ENCODE measurements at places on chromosomes 12 and 14.

GRCh38 chr12:91094957-91095356, 16.3 kb downstream of the LUM start:
- DNase-seq: no peak

DNA sequence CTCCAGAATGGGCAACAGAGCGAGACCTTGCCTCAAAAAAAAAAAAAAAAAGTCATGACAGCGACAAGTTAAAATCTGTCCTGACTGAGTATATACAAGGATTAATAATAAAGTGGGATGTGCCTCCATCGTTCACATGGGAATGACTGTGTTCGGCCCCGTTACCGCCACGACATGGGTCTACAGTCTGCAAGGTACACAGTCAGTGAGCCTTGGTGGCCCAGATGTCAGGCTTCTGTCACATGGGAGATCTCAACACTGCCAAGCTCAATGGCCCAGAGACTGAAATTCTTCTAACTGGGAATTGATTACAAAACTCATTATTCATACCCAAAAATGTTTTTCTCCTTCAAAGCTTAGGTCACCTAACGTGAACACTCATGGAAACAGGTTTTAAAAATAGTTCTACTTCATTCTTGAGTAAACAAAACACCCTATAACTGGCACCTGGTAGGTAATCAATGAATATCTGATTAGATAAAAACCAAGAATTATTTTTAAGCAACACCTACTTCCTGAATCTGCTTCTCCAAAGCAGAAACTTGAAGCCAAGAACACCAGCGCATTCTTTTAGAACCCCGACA, 66.0 kb downstream of the NT5DC3 start:
- no peak for DNase-seq

DNA sequence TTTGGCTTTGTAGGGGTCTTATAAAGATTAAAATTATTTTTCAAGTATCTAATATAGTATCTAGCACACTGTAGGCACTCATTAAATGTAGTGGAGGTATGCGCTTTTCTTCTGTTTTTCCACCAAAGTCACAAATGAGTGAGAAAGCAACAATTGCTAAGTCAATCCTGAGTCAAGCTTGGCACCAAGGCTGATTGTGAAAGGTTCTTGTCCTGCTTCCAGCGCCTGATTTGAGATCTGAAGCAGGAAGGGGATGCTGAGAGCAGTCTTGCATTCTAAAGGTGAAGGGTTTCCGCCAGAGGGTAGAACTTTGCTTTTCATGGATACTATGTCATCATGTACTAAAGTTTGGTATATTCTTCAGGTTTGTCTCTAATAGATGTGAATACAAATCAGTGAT, 64.9 kb upstream of the DAAM1 start:
- DNase-seq: no peak

DNA sequence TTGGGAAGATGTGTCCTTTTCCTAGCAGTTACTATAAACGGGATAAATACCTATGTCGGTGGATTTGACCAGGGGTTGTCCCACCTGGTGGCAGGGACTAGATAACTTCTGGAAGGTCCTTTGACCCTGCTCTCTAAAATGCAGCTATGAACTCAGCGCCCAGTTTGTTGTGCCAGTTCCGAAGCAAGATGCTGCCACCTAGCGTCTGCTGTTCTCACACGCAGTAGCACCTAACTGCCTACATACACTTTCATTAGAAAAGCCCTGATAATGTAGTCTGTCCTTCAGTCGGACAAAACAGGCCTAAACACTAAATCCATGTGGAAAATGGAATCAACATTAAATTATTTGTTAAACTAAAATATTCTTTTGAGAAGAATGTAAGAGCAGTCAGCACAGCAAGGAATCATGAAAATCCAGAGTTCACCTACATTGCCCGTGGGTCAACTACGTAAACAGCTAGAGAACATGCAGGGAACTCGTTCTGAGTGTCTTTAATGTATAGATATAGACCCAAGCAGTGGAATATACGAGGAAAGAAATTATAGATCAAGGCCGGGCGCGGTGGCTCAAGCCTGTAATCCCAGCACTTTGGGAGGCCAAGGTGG, 51.1 kb upstream of the CRACR2A start:
- peak; percentile 9 for DNase-seq

- DNase-seq: no peak
These were observed 19.4 kb upstream of the GNPTAB start for GRCh38 chr12:101850199-101850598.

DNA sequence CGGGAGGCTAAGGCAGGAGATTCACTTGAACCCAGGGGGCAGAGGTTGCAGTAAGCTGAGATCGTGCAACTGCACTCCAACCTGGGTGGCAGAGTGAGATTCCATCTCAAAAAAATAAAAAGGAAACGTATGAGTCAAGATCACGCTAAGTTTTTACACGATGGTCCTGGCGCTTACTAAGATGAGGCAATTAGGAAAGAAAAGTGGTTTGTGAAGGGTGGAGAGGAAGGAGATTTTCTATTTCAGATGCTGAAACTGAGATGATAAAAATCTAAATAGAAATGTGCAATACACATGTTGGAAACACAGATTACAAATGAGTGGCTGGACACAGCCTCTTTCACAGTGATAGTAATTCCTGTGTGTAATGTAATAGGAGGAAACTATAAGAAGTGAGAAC, 63.2 kb downstream of the KDM5A start:
- no peak for DNase-seq

DNA sequence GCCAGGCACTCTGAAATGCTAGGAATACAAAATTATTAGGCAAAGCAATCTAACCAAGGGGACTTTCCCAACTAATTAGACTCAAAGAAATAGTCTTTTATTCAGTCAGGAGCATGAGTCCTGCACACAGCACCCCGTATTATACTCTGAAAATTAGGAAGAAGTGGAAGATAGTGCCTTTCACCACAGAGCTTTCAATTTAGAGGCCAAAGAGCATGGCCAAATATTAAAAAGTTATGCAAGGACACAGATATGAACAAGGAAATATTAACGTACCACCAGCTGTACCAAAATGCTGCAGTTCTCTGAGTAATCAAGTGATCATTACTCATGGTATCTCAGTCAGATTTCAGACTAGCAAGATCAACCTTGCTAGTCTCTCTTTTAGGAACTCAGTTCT, 22.6 kb upstream of the MDM2 start:
- no peak for DNase-seq

GRCh38 chr12:50932787-50933280, 19.5 kb upstream of the HIGD1C start:
- DNase-seq: no peak

DNA sequence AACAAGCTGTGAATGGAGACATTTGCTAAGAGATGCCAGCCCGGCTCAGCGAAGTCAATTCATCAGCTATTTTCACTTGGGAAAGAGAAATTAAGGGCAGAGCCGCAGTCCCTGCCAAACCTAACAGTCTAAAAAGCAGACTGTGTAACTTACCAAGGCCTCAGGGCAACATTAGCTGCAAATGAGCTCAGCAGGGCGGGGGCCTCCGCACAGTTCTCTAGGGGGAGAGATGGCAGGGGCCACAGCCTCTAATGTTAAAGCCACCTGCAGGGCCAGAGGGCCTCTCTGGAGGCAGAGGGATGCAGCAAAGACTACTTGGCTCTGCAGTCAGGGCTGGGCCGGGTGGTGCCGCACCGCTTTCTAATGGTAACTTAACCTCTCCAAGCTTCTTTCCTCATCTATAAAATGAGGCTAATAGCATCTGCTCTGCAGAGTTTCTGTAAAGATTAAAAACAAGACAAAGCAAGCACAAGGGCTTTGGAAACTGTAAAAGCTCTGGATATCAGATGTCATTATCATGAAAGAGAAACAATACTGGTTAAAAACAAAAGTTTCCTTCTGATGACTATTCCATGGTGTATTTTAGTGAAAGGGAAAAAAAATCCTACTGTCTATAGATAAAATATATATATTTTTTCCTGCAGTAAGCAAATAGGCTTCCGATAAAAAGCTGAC, 13.4 kb upstream of the GPRC5A start:
- DNase-seq: no peak

DNA sequence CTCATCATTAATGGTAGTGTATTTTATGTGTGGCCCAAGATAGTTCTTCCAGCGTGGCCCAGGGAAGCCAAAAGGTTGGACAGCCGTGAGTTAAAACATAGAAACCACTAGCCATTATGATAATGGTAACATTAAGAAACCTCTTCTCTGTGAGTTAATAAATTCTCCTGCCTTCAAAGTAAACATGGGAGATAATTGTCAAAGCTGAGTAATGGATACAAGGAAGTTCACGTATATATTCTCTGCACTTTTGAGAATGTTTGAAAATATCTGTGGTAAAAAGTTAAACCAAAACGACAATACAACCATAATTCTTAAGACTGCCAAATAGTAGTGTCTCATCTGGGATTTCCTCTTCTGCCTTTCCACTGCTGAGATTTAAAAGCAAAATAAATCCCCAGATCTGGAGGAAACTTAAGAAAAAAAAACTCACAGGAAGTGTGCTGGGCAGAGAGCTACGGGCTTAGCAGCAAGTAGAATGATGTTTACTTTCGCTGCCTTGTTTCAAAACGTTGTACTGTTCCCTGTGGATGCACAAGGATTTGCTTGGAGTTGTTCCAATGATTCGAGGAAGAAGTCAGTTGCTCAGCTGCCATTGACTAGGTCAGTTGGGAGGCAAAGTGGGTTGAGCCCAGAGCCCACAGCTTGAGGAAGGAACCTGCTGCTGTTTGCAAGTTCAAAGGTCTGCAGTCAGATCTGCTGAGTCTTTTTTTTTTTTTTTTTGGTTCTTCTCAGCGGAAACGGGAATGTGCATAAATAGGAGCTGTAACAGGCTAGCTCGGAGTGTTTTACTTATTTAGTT, 1.7 kb downstream of the TPCN1 start:
- no peak for DNase-seq

- DNase-seq: no peak
These were observed 28.5 kb upstream of the MYBPC1 start for GRCh38 chr12:101566318-101566717.

DNA sequence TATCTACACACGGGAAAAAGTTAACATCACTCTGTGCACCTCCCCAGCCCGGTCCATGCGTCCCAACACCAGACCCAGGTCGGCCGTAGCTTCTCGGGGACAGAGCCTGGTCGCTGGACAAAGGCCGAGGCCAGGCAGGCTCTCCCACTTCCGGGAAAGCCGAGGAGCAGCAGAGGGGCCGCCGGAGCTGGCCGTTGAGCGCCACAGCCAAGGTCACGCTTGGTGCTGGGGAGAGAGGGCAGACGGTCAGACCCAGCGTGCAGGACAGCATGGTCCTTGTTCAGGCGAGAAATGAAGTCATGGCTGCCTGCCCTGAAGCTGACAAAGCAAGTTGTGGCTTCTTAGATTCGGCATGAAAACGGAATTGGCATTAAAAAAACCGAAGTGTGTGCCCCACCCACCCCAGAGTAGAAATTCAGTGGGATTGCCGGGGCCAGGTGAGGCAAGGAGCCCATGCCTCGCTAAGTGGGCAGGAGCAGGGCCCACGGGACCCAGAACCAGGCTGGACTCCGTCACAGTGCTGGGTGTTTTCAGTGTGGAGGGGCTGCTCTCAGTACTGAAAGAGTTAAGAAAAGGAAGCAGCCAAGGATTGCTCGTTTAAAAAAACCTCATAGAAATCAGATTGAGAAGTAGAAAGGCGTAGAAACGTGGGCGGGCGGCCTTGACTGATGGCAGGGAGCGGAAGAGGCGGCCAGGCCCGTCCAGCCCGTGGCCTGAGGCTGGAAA, 4.3 kb downstream of the ARL6IP4 start:
- no peak for DNase-seq

All from anterior cingulate cortex (tissue), 58 donors.